ENCODE measurements at places on chromosomes 6 and 20.
A peak's percentile ranks its signal among the peaks of the same experiment; 100 is the strongest.

DNA sequence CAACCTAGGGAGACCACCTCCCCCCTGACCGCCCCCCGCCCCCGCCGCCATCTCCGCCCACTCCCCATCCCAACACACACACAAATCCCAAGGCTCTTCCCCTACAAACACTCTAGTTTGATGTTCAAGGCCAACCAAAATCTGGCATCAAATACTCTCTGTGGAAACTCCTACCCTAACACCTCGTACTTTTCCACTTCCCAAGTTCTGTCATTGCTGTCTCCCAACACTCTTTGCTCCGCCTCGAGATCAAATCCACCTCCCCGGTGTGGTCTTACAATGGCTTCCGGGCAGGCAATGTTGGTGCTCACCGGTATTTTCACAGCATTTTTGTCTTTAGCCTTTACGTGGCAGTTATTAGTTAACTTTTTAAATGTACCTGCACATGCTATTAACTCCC, 4.8 kb upstream of the QKI start:
- DNase-seq: no peak

DNA sequence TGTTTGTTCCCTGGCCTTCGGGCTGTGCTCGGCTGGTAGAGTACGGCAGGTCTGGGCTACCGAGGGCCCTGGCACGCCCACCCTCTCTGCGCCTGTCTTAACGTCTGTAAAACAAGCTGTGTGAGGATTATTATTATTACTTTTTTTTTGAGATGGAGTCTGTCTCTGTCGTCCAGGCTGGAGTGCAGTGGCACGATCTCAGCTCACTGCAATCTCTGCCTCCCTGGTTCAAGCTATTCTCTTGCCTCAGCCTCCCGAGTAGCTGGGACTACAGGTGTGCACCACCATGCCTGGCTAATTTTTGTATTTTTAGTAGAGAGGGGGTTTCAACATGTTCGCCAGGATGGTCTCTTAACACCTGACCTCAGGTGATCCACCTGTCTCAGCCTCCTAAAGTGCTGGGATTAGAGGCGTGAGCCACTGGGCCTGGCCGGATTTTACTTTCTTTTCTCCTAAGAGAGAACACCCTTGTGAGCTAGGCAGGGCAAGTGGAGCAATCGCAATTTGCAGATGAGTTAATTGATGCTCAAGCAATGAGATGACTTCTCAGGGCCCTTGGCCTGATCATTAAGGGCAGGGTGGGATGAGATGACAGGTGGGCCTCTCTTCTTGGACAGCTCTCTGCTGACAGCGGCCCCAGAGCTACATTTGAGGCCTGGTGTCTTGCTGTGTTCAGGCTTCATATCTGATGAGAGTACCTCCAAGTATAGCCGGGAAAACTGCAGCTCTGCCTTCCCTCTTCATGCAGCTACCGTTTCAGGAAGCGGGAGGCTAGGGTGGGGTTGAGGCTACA, 859 bp upstream of the SMIM29 start:
- DNase-seq: no peak

GRCh38 chr6:25453288-25453687, 174.1 kb downstream of the CARMIL1 start:
- DNase-seq: no peak

DNA sequence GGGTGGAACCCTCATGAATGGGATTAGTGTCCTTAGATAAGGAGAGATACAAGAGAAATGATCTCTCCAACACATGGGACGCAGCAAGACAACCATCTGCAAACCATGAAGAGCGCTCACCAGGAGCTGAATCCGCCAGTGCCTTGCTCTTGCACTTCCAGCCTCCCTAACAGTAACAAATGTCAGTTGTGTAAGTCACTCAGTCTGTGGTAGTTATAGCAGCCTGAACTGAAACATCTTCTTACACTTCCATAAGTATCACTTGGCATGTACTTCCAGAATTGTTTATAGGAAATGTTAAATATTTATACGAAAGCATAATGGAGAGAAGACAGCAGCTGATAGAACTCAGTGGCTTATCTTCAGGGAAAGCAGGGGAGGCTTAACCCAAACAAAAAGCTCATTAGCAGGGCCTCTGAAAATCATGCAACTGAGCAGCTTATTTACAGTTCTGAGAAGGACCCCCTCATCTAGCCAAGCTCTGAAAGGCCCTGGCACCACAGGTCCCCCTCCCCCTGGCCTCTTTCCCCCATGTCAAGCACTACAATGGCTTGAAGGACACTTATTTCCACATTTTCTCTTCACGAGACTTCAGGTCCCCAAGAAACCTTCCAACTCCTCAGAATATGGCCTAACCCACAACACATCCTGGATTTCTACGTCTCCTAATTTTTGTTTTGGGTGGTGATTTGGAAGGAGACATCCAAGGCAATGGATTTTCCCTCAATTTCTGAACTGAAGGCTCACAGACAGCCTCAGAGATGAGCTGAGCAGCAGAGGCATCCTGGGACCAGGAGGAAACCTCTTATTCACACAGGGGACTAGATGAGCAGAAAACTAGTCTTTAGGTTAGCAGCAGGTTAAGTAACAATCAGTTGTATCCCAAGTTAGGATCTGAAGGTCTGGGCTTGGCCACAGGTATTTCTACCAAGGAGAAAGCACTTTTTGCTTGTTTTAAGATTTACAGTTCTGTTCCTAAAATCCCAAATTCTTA, 49.1 kb downstream of the GCLC start:
- no peak for DNase-seq

GRCh38 chr20:6636209-6637159, 131.0 kb upstream of the BMP2 start:
- DNase-seq: no peak

DNA sequence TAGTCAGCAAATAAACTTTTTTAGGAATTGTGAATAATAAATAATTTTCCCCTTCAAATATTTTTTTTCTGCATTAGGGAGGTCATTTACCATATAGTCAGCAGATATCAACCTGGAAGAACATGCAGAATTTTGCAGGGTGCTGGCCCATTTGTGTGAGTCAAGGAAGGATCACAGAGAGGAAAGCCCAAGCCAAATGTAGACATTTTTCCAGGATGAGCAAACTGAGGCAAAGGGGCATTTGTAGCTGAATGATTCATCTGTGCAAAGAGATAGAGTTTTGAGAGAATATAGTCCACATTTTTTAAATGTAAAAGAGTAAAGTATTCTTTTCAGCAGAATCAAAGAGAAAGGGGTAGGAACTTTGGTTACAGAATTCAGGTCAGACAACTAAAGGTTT, 555.5 kb upstream of the MARCKS start:
- no peak for DNase-seq

DNA sequence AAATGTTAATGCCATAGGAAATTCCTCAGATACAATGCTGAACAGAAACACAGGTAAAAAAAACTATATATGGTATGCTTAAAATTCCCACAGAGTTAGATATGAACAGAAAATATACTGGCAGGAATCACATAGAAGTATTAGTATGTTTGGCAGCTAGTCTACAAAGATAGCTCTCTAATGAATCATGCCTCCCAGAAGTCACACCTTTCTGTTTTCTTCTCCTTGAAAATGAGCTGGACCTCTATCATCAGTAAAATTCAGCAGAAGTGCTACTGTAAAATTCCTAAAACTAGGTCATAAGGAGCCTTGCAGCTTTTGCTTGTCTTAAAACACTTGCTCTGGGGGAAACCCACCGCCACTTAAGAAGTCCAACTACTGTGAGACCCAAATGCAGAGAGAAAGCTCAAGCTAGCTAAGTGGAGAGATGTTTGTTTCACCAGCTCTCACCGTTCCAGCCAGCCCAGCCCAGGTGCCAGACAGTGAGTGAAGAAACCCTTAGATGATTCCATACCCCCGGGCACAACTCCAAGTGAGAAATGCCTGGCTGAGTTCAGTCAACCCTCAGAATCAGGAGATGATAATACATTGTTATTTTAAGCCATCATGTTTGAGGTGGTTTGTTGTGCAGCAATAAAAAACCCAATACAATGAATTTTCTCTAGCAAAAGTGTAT, 43.0 kb downstream of the TSPYL4 start:
- no peak for DNase-seq

DNA sequence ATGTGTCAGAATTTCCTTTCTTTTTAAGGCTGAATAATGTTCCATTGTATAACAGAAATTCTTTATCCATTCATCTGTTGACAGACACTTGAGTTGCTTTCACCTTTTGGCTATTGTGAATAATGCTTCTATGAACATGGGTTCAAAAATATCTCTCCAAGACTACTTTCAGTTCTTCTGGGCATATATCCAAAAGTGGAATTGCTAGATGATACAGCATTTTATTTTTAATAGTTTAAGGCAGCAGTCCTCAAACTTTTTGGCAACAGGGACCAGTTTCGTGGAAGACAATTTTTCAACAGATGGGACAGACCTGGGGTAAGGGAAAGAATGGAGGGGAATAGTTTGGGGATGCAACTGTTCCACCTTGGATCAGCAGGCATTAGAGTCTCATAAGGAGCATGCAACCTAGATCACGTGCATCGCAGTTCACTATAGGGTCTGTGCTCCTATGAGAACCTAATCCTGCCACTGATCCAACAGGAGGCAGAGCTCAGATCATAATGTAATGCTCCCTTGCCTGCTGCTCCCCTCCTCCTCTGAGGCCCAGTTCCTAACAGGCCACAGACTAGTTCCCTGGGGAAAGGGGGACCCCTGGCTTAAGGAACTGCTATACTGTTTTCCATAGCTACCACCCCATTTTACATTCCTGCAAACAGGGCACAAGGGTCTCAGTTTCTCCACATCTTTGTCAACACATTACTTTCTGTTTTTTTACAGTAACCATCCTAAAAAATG, 239.9 kb upstream of the RNF217 start:
- DNase-seq: no peak

DNA sequence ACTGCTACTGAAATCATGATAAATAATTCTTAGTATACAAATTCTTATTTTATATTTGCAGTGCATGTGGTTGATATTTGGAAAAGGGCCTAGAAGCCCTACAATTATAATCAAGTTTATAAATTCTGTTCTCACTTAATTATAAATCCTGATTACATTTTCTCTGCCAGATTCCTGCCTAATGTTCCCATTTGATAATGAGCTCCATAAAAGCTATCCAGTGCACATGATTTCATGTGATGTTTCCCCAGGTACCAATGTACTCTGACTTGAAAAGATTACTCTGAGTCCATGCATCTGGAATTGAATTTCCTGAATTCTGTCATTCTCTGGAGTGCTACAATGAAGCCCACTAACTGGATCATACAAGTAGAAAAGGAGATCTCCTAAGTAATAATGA, 292.2 kb downstream of the FRK start:
- DNase-seq: no peak

- no peak for DNase-seq
Measured at GRCh38 chr6:57324538-57324937, 7.1 kb downstream of the PRIM2 start.

GRCh38 chr6:139588734-139589593, 214.5 kb upstream of the CITED2 start:
- no peak for DNase-seq

DNA sequence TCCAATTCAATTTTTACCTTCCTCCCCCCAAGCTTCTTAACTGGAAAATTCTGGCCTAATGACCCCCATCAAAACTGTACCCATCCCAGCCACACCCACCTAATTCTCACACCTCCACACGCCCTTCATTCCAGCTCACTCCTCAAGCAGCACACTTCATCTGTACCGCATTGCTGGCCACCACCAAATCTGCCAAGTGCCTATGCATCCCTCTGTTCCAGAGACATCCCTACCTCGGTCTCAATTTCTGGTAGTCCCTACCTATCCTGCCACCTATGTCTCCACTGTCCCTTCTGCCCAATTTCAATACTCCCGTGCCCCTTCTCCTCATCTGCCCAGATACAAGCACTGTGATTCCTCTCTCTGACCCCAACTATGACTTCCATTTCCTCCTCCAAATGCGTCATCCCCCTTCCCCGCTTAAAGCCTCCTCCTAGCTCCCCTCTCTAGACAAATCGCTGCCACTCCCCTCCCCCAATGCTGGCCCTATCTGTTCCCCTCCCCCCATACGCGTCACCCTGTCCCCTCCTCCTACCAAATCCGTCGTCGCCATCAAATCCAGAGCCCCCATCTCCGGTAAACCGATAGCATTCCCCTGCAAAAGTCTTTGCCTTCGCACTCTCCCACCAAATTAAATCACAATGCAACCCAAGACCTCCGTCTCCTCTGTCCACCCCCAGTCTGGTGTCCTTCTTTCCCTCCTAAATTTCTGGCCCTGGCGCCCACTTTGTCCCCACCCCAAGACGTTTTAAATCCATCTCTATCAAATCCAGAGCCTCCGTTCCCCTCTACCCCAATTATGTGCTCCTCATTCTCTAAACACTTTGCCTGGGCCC, 1.2 kb downstream of the MTCH1 start:
- DNase-seq: peak; percentile 42

GRCh38 chr6:35024551-35025054, 116.5 kb downstream of the TCP11 start:
- DNase-seq: no peak

DNA sequence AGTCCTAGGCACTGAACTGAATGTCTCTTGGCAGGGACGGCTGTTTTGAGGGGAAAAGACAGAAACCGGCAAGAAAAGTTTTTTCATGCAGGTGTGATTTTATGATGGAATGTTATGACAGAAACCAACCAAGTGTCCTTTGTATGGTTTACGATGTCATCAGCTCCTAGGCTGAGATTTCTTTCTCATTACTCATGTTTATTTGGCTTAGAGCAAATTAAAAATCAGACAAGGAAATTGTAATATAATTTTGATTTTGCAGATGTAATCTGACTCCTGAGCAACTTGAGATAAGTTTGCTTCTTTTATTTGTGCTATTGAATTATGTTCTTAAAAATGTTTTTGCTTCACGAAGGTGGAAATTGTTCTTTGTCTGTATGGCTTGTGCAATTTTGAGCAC, 58.8 kb upstream of the MAP3K7 start:
- no peak for DNase-seq

DNA sequence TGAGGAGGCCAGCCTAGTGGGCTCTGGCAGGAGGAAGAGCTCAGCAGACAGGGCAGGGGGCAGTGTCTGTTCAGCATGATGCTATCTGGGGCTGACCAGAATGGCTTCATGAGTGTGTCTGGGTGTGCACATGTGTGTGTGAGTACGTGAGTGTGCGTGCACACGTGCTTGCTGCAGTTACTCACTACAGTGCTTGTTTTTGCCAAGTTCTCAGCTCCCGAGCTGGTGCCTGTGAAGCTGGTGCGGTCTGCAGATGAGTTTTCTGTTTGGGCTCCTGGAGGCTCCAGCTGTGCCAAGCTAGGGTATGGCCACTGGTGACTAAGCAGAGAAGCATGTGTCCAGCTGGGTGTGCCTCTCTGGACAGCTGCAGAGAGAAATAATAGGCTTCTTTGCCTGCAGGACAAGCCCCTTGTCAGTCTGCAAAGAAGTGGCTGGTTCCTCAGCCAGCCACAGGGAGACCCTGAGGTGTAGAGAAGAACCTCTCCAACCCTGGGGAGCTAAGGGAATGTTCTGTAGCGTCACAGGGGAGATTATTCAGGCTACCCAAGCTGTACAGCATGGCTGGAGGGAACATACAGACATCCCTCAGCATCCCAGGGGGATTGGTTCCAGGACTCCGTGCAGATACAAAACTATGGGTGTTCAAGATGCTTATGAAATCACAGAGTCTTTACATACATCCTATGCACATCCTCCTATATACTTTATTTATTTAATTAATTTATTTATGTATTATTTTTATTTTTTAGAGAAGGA, 40.2 kb upstream of the FAM50B start:
- DNase-seq: no peak

GRCh38 chr6:34887753-34888513, at the start of gene TAF11:
TSS of gene TAF11 (minus strand) at chr6:34888042. CDS start at chr6:34887957, 85 bp downstream.
- peak; percentile 88 for DNase-seq

Measured in activated T-cell treated with anti-CD3 and anti-CD28 coated beads for 24 hours (primary cell).